Omental fat pad (tissue), 4 donors: ENCODE measurements at places on chromosomes 6 and 20. TPM values are rescaled to one million over a fixed set of nuclear protein-coding genes. Genes with fewer than 3 reads are reported as not detected.

GRCh38 chr6:157302736-157303135, 20.6 kb downstream of the TMEM242 start:
- no peak for DNase-seq

GRCh38 chr6:133590814-133591213, 298.1 kb upstream of the TCF21 start:
- no peak for DNase-seq

DNA sequence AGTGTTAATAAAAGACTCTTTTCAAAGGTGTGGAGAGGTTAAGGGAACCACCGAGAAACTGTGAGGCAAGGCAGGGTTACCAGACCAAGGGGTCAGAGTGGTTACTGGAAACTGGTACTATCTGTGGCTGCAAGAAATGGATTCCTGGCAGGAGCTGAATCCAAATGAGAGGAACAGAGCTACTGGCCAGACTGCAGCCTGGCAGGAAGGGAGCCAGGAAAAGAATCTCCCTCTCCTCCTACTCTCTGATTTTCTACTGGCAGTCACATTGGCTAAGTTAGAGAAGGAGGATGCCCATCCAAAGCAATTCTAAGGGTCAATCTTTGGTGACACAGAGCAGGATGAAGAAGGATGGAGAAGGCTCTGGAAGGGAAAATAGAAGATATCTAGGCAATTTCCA, 211.5 kb downstream of the GRM1 start:
- no peak for DNase-seq

DNA sequence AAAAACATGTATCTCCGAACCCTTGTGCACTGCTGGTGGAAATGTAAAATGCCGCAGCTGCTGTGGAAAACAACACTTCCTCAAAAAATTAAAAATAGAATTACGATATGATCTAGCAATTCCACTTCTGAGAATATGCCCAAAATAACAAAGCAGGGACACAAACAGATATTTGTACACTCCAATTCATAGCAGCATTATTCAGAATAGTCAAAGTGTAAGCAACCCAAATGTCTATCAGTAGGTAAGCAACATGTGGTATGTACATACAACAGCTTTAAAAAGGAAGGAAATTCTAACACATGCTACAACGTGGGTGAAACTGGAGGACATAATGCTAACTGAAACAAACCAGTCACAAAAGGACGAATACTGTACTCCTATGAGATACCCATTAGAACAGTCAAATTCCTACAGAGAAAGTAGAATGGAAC, 5.7 kb upstream of the RAB5IF start:
- DNase-seq: no peak

DNA sequence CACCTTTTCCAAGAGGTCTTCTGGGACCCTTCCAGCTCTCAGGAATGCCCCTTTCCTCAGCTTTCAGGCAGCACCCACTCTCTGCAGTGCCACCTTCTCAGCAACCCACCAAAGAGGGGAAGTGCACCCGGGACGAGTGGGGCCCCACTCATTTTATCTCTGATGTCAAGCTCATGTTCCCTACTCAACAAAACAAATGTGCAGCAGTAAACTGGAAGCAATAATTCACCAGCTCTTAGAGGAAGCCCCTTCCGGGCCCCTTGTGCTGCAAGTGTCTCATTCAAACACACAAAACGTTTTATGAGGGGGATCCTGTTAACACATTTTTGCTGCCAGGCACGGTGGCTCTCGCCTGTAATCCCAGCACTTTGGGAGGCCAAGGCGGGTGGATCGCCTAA, 13.6 kb downstream of the GFOD1 start:
- no peak for DNase-seq

DNA sequence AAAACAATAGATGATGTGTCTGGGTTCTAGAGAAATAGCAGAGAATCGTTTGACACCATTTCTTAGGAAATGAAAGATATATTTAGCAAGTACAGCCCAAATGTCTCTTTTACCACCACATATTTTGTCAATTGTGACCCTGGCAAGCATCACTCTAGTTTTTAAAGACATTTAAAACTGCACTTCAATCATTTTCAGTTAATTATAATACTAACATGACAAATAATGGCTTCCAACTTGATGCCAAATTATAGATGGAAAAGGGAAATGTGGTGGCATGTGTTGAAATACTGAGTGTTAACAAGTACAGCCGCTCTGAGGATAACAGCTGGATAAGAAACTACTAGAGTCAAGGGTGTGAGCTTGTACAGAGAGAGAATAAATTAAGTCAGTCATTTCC, 648.9 kb downstream of the FRK start:
- no peak for DNase-seq

GRCh38 chr6:33634946-33635345, 13.8 kb downstream of the ITPR3 start:
- no peak for DNase-seq

DNA sequence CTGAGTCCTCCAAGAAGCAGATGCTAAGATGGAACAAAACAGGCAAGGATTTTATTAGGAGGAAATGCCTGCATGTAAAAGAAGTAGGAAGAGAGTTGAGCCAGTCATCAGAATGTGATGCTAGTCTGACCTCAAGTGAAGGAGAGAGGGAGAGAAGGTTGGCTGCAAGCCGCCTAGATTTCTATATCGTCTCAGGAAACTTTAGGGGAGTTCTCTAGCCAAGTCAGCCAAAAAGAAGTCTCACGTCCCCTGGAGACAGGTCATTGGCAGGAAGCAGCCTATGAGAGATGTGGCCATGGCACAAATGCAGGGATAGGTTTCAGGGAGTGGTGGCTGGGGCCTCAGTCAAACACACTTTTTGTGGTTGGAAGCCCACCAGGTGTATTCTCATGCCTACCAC, 378.0 kb downstream of the CD109 start:
- DNase-seq: no peak

FOXS1 gene
- total RNA-seq: 1.3 TPM

TMEM151B gene
- total RNA-seq: 0.19 TPM

FOXF2 gene
- total RNA-seq: 1.1 TPM

RNF182 gene
- 2.1 TPM for total RNA-seq

SAPCD1 gene
- total RNA-seq: not detected
